GM23248 (cell line): ENCODE measurements at places on chromosomes 5 and 9. TPM values are rescaled to one million over a fixed set of nuclear protein-coding genes. Genes with fewer than 3 reads are reported as not detected.
A peak's percentile ranks its signal among the peaks of the same experiment; 100 is the strongest.

DNA sequence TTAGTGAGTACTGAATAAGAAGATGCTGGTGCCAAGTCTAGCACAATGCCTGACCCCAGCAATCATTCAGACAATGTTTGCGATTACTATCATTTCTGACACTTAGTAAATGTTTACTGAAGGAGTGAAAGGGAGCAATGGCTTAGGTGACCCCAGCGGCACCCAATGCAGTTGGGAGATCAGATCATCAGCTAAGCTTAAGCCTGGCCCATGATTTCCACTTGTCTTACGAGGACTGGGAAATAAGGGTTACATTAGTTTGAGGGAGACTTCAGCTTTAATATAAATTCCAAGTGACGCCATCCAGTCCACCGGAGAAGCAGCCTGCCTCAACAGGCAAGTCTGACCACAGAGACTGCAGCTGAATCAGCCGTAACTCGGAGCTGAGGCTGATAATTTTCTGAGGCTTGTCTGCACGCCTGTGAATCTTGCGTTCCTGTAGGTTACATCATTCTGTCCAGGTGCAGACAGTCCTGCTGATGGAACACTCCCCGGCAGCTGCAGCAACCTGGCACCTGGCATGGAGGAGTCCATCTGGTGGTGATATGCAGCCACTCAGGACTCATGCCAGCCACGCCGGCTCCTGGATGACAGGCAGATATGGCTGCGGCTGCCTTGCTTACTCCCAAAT is 34.9 kb upstream of the FGF1 start:
- no peak overlapping the region for H3K4me3 ChIP-seq
- no peaks in the 10 kb centered on the region for H3K36me3 ChIP-seq
- peaks cover 27% of the 10 kb centered on the region for H3K4me1 ChIP-seq
- no peak overlapping the region for H3K27ac ChIP-seq

DNA sequence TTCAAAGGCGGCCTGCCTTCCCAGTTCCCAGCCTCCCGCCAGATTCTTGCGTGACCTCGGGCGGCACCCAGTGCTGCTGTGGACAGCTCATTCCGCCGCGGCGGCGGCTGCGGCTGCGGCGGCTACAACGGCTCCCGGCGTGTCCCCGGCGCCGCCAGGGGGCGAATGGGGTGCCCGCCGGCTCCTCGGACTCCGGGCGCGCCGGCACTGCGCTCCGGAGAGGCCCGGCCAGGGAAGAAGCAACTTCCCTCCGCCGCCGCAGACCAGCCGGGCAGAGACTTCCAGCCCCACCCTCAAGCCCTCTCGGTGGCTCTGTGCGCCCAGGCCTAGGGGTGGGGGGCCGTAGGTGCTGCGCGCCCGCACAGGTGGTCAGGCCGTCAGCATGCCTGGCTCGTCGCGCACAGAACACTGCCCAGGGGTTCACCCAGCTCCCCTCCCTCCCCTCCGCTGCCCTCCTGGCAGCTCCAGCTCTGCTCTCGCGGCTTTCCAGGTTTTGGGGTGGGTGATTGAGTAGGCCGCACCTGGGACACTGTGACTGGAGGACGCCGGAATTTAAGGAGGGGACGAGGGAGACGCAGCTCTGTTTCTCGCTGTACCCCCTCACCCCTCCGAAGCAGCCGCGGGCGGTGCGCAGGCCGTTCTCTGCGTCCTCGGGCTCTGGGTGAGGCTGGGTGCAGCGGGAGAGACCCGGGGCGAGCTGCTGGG is 20.2 kb downstream of the IGIP start:
- H3K4me1 ChIP-seq: peaks cover 10% of the 10 kb centered on the region
- H3K27me3 ChIP-seq: no peaks in the 10 kb centered on the region
- H3K36me3 ChIP-seq: no peaks in the 10 kb centered on the region

GRCh38 chr5:32753765-32754164 is 42.6 kb downstream of the NPR3 start:
- no peaks in the 10 kb centered on the region for H3K27me3 ChIP-seq
- peaks cover 27% of the 10 kb centered on the region for H3K4me1 ChIP-seq
- H3K36me3 ChIP-seq: peaks cover 23% of the 10 kb centered on the region; the same call in 1 of the 2 replicates
- H3K27ac ChIP-seq: peak overlapping the region; percentile 87
- peak; percentile 39 for DNase-seq

MSH3 gene
- total RNA-seq: 11.7 and 15.9 TPM in 2 replicates

GRCh38 chr9:130981756-130982137 is 27.2 kb upstream of the LAMC3 start:
- H3K4me1 ChIP-seq: no peaks in the 10 kb centered on the region
- no peak overlapping the region for H3K4me3 ChIP-seq
- H3K36me3 ChIP-seq: no peaks in the 10 kb centered on the region
- H3K27me3 ChIP-seq: peaks cover 15% of the 10 kb centered on the region; the same call in 1 of the 2 replicates
- no peak overlapping the region for H3K27ac ChIP-seq

- no peak overlapping the region for H3K4me3 ChIP-seq
- H3K36me3 ChIP-seq: no peaks in the 10 kb centered on the region
- no peaks in the 10 kb centered on the region for H3K27me3 ChIP-seq
- H3K4me1 ChIP-seq: no peaks in the 10 kb centered on the region
- no peak overlapping the region for H3K27ac ChIP-seq
- no peak for DNase-seq
These were observed 222.3 kb downstream of the FBXL7 start for GRCh38 chr5:15722305-15722704.

DNA sequence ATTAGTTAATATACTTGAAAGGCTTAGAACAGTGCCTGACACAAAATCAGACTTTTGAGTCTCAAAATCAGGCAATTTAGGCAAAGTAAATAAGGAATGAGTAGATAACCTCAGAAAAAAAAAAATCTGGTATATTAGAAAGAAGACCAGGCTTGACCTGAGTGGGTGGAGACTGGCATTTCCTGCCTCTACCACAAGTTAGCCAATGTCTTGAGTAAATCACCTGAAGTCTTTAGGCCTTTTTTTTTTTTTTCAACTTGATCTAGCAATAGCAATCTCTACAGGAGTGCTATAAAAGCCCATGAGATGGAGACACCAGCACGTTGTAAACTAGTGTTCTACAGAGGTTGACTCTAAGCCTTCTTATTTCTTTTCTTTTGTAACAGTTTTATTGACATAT is 104.2 kb upstream of the RASEF start:
- no peak overlapping the region for H3K27ac ChIP-seq
- 0 out of 2 replicates have a peak, but pooled peaks cover 3% of the 10 kb centered on the region for H3K27me3 ChIP-seq
- no peaks in the 10 kb centered on the region for H3K4me1 ChIP-seq
- no peaks in the 10 kb centered on the region for H3K36me3 ChIP-seq
- no peak for DNase-seq
- H3K4me3 ChIP-seq: no peak overlapping the region

FIBCD1 gene
- 20.2 and 20.9 TPM in 2 replicates for total RNA-seq

DNA sequence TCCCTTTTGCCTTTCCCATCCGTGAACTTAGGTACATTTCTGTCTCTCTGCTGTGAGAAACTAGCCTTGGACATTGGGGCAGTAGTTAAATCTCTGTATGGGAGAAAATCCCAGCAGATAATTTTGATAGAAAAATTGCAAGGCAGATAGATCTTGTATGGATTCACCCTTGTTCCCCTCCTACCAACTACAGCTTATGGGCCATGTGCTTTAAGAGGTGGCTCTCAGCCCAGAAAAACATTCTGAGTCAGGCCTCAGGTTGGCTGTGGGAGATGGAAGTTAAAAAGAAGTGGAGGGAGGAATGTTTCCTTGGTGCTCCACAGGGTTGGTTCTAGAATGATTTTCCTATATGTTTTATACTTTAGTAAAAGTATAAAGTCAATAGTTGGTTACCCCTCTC is 1.4 kb upstream of the KDM3B start:
- H3K4me3 ChIP-seq: no peak overlapping the region
- peaks cover 45% of the 10 kb centered on the region for H3K4me1 ChIP-seq
- H3K36me3 ChIP-seq: peaks cover 6% of the 10 kb centered on the region
- no peaks in the 10 kb centered on the region for H3K27me3 ChIP-seq

PTGDS gene
- total RNA-seq: not detected in 2 replicates

MEIKIN gene
- not detected in 2 replicates for total RNA-seq

DNA sequence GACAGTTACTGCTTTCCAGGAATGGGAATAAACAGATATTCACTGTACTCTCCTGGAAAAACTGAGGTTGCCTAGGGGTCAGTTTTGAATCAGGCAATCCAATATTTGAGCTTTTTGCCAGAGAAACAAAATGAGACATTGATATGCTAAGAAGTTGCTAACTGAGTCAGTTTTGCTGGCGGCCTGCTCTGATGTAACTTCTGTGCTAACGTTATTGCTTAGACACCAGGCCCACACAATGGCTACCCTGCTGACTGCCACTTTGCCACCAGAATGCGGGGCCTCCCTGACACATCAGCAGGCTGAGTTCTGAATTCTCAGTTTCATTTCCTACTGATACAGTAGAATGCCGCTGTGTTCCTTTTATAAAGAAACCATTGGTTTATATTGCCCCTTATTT is 18.2 kb upstream of the ZNF618 start:
- no peak overlapping the region for H3K4me3 ChIP-seq
- no peaks in the 10 kb centered on the region for H3K4me1 ChIP-seq
- peak; percentile 15 for DNase-seq
- no peaks in the 10 kb centered on the region for H3K36me3 ChIP-seq
- H3K27ac ChIP-seq: no peak overlapping the region
- H3K27me3 ChIP-seq: peaks cover 15% of the 10 kb centered on the region

GRCh38 chr9:132333556-132333955 is 21.2 kb downstream of the SETX start:
- no peak overlapping the region for H3K27ac ChIP-seq
- no peaks in the 10 kb centered on the region for H3K27me3 ChIP-seq
- H3K4me1 ChIP-seq: no peaks in the 10 kb centered on the region
- DNase-seq: no peak
- no peak overlapping the region for H3K4me3 ChIP-seq
- H3K36me3 ChIP-seq: peaks cover 85% of the 10 kb centered on the region

KCNV2 gene
- not detected in 2 replicates for total RNA-seq
